ENCODE measurements at places on chromosomes 3 and 15.

- DNase-seq = no peak
Observed at GRCh38 chr15:93566762-93567161, 477.8 kb upstream of the RGMA start.

- DNase-seq = no peak
Observed at GRCh38 chr3:123724306-123724705, 139.5 kb upstream of the HACD2 start.

DNA sequence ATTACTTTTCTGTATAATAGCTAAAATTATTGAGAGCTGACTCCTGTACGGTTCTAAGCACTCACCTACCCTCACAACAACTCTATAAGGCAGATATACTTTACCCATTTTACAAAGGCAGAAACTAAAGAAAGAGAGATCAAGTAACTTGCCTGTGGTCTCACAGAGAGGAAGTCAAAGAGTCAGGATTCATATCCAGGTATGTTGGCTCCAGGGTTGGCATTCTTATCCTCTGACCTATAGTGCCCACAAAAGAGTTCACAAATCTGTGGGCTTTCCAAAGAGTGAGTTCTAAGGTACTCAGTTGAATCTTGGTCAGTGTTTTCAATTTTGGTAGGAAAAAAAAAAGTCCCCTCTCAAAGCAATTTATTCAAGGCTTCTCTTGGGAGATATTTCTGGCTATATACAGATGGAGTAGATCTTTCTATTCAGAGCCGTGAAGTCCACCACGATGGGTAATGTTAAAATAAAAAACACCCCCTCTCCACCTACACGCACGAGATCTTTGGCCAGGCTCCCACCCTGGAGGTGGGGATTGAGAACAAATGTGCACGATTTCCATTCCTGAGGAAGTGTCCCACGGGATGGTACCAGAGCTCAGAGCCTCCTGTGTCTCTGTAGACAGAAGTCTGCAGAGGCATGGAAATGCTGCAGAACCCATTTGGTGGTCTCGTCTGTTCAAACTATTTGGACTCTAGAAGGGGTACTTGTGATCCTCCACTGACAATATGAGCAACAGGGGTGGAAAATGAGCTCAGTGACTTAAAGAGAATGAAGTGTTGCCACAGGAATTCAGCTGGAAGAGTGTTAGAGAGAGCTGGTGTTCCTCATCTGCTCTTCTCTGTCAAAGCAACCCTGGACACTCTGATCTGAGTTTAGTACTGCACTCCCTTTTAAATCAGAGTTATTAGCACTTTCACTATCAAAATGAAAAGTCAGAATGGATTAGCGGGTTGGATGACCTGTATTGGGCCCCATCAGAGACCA, 212.1 kb upstream of the EIF1B start:
- no peak for DNase-seq

DNA sequence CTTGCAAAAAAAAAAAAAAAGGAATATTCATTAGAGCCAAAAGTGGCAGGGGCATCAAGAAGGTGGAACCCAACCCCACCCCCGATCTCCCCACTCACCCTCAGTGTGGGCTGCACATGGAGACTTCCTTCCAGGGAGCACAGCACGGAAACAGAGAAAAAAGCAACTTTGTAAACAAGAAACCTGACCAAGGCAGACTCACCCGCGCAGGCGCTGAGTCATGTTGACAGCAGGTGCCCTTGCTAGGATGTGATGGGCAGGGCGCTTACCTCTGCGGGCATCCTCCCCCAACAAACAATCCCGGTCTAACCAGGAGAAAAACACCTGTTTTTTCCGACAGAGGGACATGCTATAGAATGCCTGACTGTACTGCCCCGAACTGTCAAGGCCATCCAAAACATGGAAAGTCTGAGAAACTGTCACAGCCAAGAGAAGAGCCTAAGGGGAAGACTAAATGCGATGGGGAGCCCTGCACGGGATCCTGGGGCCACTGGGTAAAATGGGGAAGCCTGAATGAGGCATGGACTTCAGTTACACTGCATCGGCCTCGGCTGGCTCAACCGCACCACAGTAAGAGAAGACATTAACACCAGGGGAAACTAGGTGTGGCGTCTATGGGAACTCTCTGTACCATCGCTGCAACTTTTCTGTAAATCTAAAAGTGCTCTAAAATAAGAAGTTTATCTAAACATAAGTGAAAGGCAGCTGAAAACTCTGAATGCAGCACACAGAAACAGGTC, 66.7 kb upstream of the GATA2 start:
- no peak for DNase-seq

GRCh38 chr3:34077417-34078195, 279.2 kb downstream of the PDCD6IP start:
- DNase-seq = no peak

GRCh38 chr3:186930143-186930640, at the start of gene ST6GAL1:
Gene ST6GAL1, plus strand, starts transcription at chr3:186930526. Its CDS starts 112,178 bp downstream, at chr3:187042704.
- peak; percentile 68 for DNase-seq

DNA sequence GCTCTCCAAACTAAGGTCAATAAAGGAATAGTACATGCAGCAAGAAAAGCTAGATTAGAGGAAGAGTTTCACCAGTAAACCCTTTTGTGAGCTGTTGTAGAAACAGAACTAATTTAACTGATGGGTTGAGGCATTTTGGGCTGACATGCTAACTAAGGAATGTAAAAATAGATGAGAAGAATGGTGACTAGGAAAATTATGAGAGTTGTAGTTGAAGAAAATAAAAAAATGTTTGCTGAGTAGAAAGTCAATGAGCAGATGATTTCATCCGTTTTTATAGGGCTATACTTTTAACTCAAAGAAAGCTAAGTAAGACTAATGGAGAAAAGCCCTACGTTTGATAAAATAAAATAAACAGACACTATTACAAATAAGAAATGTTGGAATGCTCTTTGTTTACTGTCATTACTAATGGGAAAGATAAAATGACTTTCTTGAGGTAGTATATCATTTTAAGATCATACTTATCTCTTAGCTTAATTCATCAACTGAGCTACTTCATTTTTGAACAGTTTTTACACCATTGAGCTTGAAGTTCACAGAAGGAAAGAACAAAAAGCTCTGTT, 209.4 kb upstream of the DPH6 start:
- DNase-seq = no peak

GRCh38 chr3:108847187-108847586, 24.6 kb downstream of the TRAT1 start:
- DNase-seq = no peak

DNA sequence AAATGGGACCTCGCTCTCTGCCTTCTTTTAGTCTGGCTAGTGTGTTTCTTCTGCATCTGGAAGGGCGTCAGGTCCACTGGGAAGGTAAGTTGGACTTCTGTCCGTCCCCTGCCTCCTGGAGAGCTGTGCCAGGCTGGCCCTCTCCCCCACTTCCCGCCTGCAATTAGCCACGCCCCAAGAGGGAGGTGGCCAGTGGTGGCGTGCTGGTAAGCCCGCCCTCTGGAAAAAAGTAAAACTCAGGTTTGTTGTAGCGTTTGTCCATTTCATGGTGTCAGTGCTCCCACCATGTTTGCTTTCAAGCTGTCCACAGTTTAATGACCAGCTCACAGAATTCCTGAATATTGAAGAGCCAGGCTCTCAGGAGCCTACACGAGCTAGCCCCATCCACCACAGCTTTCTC, 55.6 kb downstream of the SLC6A6 start:
- DNase-seq = no peak

DNA sequence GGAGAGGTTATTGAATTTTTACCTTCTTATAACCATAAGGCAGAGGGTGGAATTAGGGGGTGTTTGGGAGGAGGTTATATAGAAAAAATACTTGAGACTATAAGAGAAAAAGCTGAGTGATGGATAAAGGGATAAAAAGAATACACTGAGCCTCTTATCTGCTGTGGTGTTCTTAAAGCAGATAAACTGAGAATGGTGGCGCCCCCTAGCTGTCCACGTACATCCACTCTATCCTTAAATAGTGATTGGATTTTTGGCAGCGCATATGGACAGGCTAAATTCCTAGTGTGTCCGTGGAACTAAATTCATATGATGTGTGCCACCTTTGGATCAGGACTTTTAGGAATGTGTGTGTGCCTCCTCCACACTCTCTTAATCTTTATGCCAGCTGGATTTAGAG, 121.1 kb downstream of the OXSM start:
- peak; percentile 5 for DNase-seq

- peak; percentile 8 for DNase-seq
Observed at GRCh38 chr15:66673410-66674322, 28.4 kb upstream of the SMAD6 start.

DNA sequence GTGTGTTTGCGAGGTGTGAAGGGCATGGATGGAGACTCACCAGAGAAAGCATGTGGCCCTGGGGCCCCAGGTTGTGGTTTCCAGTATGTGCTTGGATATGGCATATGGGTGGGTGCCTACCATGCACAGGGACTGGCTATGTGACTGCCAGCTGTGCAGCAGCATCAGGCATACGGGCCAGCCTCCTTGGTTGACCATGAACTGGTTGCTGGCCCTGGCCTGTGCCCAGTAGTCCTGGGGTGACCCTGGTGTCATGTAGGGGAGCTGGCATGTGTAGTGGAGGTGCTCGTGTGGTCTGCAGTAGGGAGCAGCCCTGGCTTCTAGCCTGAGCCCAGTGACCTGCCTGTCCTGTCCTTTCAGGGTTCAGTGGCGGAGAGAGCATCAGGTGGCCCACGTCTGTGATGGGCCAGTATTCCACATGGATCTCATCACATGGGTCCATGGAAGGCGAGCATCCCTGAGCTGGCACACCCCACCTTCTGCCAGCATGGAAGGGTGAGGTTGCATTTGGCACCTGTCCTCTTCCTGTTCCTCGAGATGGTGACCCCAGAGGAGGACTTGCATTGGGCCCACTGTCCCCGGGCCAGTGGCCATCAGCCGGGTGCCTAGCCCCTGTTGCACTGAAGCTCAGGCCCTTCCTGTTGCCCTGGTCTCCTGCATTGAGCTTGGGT, 228.9 kb downstream of the SNRPN start:
- DNase-seq = no peak

- DNase-seq = peak; percentile 6
Observed at GRCh38 chr3:33645060-33645647, 72.9 kb downstream of the CLASP2 start.

GRCh38 chr15:67066959-67067853, 1.8 kb downstream of the SMAD3 start:
- DNase-seq = no peak

GRCh38 chr3:59116233-59116537, 66.4 kb upstream of the CFAP20DC start:
- no peak for DNase-seq

GRCh38 chr3:23402728-23403492, 199.8 kb downstream of the UBE2E2 start:
- no peak for DNase-seq

DNA sequence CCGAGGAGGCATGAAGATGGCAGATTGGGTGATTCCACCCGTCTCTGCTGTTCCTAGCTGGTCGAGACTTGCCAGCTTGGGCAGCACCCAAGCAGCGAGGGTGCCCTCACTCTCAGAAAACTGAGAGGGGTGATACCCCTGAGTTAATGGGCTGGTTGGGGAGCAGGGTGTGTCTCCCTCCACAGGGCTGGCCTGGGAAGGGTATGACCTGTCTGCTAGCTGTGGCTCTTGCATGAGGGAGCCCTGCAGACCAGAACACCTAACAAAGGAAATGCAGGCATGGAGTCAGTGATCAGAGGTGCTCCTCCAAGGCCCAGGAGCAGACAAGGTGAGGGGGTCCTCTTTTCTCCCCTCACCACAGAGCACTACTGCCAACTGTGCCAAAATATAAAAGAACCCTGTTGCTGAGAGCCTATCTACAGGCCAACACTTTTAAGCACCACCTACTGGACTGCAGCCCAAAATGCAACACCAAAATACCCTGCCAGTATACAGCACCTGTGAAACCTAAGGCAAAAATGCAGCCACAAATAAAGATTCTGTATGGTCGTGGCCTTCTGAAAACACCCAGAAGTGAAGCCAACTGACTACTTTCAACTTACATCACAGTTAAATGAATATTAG, 35.8 kb upstream of the PPM1L start:
- DNase-seq = no peak

- DNase-seq = no peak
Observed at GRCh38 chr3:12439161-12439940, 44.9 kb upstream of the TSEN2 start.

- no peak for DNase-seq
Observed at GRCh38 chr3:59064276-59064675, 14.5 kb upstream of the CFAP20DC start.

GRCh38 chr3:55604846-55605245, 117.7 kb upstream of the WNT5A start:
- DNase-seq = no peak
